Cortex of kidney (tissue), 1 donor: ENCODE measurements at places on chromosomes 2 and 18.

GRCh38 chr2:192953116-192953515, 758.4 kb upstream of the TMEFF2 start:
- no peak for DNase-seq

DNA sequence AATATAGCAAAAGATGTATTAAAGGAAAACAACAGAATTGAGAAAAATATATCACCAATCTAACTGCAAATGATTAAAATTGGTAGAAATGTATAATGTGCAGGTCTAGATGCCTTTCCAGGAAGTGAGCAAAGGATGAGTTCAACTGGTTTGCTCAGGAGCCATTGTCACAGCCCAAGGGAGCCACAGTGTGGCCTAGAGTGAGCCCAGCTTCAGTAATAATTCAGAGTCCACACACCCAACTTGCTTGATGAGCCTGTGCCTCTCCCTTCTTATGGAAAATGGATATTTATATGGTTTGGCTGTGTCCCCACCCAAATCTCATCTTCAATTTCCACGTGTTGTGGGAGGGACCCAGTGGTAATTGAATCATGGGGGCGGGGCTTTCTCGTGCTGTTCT, 92.2 kb upstream of the ASAP2 start:
- DNase-seq = no peak

DNA sequence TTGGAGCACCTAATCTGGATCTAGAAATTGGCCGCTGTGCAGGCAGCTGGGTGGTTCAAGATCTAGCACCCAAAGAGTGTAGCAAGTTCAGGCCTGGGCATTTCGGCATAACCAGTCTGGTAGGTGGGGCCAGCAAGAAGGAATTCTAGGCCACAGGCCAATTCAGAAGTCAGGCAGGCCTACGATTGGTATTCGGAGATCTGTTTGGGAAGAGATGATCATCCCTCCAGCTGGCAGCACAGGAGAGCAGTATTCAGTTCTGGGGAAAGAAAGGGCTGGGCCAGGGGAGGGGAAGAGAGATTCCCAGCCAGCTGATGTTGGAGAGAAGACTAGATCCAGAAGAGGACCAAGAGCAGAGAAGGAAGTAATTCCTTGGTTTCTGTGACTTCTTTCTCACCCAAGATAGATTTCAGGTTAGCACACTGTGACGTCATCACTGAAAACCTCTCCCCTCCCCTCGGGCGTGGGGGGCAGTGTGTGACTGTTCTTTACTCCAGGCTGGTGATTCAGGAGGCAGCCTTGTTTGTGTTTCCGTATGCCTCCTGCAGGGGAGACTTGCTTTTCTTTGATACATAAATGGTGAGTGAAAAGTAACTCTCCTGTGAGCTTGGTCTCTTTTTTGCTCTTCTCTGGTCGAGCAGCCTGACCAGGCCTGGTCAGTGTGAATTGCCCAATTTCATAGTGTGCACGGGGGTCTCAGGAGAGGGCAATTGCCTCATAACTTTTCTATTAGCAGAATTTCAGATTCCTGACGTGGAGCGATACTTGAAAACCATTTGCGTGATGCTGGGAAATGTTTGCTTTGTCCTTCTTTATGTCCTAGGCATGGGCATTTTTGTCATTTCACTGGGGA, 61.1 kb downstream of the MEIS1 start:
- DNase-seq = no peak

DNA sequence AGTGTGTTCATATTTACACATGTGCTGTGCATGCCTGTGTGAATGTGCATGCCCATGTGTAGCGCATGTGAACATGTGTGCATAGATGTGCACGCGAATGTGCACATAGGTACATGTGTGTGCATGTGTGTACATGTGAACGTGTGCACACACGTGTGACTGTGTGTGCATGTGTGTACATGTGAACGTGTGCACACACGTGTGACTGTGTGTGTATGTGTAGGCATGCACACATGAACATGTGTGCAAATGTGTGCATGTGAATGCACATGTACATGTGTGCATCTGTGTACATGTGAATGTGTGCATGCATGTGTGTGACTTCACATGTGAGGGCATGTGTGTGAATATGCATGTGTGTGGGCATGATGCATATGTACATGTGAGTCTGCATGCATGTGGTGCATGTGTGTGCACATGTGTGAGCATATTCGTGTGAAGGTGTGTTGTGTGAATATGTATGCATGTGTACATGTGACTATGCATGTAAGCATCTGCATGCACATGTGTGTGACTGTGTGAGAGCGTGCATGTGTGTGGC, 122.4 kb downstream of the PTGR3 start:
- DNase-seq = no peak

DNA sequence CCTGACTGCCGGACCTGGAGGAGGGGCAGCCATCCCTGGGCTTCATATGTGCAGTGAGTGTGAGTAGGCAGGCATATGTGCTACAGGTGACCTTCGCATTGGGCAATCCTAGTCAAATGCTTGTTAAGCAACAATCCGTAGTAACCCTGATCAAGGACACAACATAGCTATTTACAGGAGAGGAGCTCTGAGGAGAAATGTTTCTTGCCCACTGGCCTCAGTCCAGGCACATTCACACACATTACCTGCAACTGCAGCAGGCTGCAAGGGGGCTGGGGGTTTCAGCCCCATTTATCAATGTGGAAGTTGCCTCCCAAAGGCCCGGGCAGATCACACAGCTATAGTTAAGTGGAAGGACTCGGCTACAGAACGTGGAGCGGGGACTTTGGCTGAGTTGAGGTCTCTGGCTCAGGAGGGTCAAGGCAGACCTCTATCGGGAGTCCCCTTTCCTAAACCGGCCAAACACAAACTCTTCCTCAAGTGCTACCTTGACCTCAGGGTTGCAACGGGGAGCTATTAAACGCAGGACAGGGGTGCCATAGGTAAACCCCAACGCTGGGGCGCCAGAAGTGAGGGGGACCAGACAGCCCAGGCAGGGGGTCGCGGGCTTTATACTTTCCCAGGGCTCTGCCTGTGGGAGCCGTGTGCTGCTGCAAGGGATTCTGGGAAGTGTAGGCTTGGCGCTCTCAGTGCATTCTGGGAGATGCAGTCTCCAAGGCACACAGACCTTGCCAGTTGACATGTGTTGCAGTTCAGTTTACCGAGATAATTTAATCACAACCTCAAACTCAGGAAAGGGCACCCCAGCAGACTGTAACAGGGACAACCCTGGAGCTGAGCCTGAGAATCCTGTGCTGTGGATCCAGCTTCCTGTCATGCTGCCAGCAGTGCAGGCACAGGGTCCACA, 9.4 kb downstream of the KHK start:
- DNase-seq = no peak

GRCh38 chr2:100320547-100321178, 1.6 kb downstream of the LONRF2 start:
- no peak for DNase-seq
